ENCODE measurements at places on chromosomes 12 and 14. TPM values are rescaled to one million over a fixed set of nuclear protein-coding genes. Genes with fewer than 3 reads are reported as not detected.

UBC gene
- total RNA-seq = 754 TPM

DNA sequence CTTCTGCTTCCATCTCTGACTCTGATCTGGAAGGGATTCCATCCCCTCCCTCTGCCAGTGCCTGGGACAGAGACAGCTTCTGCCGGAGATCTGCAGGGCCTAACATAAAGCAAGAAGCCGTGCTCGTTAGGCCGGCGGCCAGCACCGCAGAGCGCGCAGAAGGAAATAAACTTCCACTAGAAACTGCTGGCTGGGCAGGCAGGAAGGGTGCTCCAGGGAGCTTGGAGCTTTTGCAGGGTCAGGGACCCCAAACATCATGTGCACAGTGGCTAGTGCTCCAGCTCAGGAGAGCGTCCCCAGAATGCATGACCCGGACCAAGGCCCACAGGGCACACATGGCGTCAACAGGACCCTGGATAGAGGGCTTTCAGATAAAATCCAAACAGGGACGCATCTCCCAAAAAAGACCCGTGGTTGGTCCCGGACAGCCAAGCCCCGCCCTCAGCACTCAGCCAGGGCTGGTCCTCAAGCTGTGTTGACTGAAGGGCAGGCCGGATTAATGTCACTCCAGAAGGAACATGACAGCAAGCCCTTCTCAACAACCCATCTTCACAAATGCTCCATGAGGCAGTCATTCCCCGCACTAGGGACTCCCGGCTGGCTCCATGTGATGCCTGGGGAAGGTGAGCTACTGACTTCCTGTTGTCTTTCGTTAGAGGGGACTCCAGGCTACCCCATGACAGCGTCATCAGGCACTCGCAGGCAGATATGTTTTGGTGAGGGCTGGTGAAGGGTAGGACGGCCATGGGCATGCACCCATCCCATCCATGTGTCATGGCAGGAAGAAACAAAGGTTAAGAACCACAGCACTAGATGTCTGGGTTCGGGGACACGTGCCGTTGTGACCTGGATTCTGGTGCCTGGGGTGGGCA is 121.5 kb downstream of the CALM1 start:
- H3K4me3 ChIP-seq = no peak overlapping the region
- no peak overlapping the region for H3K27ac ChIP-seq
- no peaks in the 10 kb centered on the region for H3K4me1 ChIP-seq
- no peaks in the 10 kb centered on the region for H3K36me3 ChIP-seq

GRCh38 chr12:121775501-121775900 is 18.0 kb downstream of the RHOF start:
- peak overlapping the region; percentile 95 for H3K27ac ChIP-seq
- 0 out of 2 replicates have a peak, but pooled peaks cover 5% of the 10 kb centered on the region for H3K36me3 ChIP-seq
- peak overlapping the region; percentile 37 for H3K4me3 ChIP-seq

GRCh38 chr12:26628234-26628633 is 204.8 kb downstream of the ITPR2 start:
- H3K4me3 ChIP-seq = no peak overlapping the region
- H3K4me1 ChIP-seq = peaks cover under 1% of the 10 kb centered on the region
- no peaks in the 10 kb centered on the region for H3K27me3 ChIP-seq
- H3K36me3 ChIP-seq = peaks cover 11% of the 10 kb centered on the region
- no peak for DNase-seq

SIX1 gene
- total RNA-seq = 0.78 TPM

- H3K4me1 ChIP-seq = peaks cover 8% of the 10 kb centered on the region
- no peaks in the 10 kb centered on the region for H3K36me3 ChIP-seq
- H3K4me3 ChIP-seq = no peak overlapping the region
- no peaks in the 10 kb centered on the region for H3K27me3 ChIP-seq
Measured at GRCh38 chr12:5333096-5333495, 98.8 kb upstream of the NTF3 start.

DNA sequence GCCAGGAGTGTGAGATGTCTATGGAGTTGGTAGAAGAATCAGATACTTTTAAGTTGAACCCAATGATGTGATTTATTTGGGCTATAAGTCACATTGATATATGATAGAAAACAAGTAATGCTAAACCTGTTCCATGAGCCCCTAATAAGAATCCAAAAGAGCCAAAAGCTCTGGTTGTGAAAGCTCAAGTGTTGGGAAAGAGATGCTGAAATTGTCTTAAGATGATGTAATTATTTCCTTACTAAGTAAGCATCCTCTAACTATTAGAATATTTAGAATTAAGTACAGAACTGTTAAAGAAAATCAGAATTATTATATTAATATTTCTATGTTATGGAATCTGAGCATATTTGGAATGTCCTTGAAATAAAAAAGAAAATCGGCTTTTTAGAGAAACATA is 17.6 kb upstream of the SLC2A13 start:
- DNase-seq = no peak
- H3K4me1 ChIP-seq = no peaks in the 10 kb centered on the region
- H3K36me3 ChIP-seq = no peaks in the 10 kb centered on the region

DNA sequence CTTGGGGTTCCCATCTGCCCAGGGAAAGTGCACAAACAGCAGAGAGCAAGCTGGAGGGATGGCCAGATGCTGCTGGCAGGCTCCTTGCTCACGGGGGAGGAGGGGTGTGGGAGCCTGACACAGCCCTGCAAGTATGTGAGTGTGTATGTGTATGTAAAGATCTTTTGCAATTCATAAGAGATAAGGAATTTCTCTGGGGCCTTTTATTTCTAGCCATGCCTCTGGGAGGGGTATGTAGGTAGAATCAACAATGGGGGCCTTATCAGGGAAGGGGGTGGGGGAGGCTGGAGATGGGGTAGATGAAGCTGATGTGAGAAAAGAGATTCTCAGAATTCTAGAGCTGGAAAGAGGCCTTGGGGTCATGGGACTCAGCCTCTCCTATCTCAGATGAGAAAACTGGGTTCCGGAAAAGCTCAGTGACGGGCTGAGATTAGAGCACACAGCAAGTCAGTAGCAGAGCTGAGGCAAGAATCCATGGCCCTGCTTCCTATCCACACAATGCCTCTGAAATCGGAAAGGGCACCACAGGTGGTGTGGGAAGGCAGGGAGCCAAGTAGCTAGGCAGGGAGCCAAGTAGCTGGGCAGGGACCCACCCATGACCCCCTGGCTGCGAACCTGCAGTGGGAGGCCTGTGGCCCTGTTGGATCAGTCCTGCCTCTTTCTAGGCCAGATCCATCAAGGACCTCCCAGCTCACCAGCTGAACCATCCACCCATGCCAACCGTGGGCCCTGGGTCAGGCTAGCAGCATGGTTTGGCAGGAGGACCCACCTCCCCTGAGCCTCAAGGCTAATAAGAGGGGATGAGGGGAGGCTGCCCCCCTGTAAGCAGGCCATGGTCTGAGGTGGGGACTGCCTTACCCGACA is 54.7 kb downstream of the PLEKHG3 start:
- no peaks in the 10 kb centered on the region for H3K27me3 ChIP-seq
- H3K36me3 ChIP-seq = no peaks in the 10 kb centered on the region
- no peak for DNase-seq

RIMBP2 gene
- total RNA-seq = not detected

DNA sequence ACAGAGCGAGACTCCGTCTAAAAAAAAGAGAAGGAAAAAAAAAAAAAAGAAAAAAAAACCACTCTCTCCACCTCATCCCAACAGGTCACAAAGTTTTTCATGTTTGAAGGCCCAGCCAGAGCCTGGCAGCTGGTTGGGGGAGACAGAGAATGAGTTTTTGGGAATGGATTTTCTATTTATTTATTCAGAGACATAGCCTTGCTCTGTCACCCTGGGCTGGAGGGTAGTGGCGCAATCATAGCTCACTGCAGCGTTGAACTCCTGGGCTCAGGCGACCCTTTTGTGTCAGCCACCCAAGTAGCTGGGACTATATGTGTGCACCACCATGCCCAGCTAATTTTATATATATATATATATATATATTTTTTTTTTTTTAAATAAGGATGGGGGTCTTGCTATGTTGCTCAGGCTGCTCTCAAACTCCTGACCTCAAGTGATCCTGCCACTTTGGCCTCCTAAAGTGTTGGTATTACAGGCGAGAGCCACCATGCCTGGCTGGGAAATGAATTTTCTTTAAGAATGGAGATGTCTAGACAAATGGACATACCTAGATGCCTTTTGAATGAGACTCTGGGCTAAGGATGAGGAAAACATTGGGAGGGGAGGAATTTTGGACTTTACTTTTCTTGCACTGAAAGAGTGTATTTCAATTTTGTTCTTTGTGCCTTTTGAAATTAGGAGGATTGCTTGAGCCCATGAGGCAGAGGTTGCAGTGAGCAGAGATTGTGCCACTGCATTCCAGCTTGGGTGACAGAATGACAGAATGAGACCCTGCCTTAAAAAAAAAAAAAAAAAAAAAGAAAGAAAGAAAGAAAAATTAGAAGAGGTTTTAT is 16.9 kb upstream of the PPP1R1A start:
- H3K4me1 ChIP-seq = no peaks in the 10 kb centered on the region
- H3K27me3 ChIP-seq = peaks cover 15% of the 10 kb centered on the region
- H3K36me3 ChIP-seq = no peaks in the 10 kb centered on the region
- H3K27ac ChIP-seq = no peak overlapping the region

GRCh38 chr14:51004801-51005526 is 60.7 kb upstream of the PYGL start:
- no peak overlapping the region for H3K27ac ChIP-seq
- H3K27me3 ChIP-seq = no peaks in the 10 kb centered on the region
- H3K36me3 ChIP-seq = no peaks in the 10 kb centered on the region
- no peak for DNase-seq
- no peaks in the 10 kb centered on the region for H3K4me1 ChIP-seq

GUCY2C gene
- 3.1 TPM for total RNA-seq
